Stimulated activated naive CD4-positive, alpha-beta T cell treated with Interleukin-2 at 50 U/mL for 16 hours (primary cell): ENCODE measurements at places on chromosomes 16 and 17.

DNA sequence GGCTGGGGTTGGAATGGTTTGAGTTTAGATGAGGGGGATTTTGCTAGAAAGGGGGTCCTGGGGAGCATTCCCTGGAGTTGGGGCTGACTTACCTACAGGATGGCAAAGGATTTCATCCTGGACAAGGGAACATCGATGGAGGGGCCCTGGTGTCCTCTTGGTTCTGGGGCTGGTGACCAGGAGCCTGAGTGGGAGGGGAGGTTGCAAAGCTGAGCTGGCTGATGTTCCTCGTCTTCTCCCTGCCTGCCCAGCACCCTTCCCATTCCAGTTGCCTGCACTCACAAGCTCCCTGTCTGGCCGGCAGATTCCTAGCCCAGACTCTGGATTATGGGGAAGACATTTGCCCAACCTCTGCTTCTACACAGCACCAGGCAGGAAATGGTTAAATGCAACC, 37.2 kb downstream of the ITGAE start:
- DNase-seq = no peak

GRCh38 chr16:76955629-76956028, 235.4 kb upstream of the MON1B start:
- no peak for DNase-seq

DNA sequence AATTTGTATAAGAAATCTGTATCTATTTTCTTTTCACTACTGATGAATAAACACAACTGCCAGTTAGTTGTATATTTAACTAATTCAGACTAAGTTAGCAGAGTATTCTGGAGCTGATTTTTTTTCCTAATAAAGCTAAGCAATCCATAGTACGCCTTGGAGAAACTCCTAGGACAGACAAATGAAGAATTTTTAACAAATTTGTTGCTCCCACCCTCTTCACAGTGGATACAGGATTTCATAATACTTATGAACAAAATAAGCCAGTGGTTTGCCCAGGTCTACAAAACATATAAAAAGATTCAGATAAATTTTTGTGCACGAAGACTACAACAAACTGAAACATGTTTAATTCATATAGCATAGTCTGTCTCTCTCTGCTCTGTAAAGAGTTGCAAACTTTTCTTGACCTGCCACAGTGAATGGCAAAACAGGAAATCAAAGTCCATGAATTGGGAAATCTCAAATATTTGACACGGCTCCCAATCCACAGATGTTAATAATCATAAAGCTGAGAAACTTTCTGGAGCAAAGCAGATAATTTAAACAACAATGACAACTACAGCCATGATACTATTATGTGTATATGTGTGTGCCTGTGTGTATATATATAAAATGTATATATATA, 594 bp upstream of the ABCA6 start:
- no peak for DNase-seq

- no peak for DNase-seq
Observed at GRCh38 chr17:8004899-8005298, 2.5 kb downstream of the GUCY2D start.

GRCh38 chr16:23282568-23282967, 19.5 kb upstream of the SCNN1B start:
- no peak for DNase-seq

DNA sequence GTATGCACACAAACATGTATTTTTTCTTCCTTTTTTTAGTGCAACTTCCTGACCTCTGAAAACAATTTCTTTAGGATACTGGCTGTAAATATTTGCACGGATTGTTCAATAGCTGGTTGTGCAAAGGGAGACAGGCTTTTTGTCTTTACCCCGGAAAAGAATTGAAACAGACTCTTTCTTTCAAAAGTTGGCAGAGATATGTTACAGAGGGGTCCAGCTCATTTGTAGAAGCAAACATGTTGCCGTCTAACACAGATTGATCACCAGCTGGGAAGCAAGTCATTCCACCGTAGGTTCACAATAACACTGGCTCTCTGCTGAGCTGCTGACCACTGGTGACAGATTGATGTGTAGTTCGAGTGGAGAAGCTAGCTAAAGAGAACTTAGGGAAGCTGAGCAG, 130.9 kb downstream of the STX8 start:
- no peak for DNase-seq

DNA sequence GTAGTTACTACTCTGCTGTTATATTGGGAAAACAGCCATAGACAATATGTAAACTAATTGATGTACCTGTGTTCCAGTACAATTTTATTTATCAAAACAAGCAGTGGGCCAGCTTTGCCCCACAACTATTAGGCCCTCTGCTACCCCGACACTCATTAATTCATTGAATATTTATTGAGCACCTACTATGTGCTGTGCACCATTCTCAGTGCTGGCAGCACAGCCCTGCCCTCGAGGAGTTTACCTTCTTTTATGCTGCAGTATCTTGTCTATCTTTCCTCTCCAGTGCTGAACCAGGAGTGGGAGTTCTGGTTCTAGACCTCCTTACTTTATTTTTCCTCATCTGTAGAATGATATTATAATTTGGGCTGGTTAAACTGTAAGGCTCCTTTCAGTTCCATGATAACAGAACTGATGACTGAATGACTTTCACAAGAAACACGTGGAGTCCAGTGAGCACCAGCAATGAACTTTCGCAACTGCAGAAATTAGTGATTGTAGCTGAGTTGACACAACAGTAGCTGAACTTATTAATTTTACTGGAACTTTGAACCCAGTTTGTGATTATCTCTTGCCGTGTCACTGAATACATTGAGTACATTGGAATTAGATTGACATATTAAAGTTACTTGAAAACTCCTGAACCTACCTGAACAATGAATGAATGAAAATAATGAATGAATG, 2.4 kb downstream of the GOSR2 start:
- no peak for DNase-seq

DNA sequence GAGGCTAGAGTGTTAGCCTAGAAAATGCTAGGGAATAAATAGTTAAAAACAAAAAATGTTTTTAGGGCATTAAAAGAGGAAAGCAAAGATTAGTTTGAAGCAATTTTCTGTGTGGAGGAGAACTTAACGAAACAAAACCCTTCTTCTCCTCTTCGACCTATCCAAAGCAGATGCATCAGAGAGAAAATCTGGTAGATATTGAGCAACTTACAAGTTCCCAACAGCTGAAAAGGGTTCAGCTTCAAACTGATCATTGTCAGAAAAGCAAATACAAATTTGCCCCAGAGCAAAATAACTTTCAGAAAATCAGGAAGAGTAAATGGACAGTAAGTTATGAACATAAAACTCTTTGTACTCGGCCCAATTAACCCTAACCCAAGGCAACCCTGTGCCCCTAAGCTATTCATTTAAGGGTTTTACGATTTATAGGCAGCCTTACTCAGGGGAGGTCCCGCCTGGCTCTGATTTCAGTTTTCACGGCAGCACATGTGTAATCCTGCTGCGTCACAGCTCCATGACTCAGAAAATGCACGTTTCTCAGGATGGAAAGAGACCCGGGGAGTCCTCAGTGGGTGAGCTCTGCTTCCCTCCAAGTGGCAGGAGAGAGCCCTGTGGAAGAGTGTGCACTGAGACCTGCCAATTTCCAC, 405.7 kb upstream of the SALL1 start:
- DNase-seq = no peak

- no peak for DNase-seq
Observed at GRCh38 chr17:47834756-47835155, 3.3 kb downstream of the LRRC46 start.

GRCh38 chr16:85579923-85580580, 33.1 kb upstream of the GSE1 start:
- no peak for DNase-seq

- no peak for DNase-seq
Observed at GRCh38 chr17:76599694-76600460, 14.2 kb upstream of the ST6GALNAC2 start.

DNA sequence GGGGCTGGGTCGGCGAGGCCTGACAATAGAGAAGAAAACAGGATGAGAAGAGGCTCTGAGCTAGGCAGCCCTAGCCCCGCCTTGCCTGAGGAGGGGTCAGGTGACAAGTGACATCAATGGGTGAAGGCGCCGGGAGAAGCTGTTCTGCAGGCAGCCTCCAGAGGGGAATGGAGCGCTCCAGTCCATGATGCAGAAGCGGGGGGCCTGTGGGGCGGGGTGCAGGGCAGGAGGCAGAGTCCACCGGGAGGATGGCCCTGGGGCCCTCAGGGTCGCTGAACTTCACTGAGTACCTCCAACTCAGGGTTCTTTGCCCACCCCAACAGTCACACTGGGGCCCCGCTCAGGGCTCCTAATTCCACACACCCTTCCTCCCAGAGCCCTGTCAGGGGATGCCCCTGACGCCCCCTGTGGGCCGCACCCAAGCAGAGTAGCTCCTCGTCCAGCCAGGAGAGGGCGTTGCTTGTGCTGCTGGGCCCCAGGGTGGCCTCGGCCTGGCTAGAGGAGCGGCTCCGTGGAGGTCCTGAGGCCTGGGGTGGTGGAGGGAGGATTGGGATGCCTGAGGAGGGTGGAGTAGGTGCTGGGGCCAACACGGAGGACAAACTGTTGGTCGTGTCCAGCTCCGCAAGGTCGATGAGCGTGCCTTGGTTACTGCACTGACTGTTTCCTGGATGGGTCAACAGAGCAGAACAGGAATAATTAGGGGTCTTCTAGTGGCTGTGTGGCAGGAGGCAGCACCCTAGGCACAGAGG, 20.8 kb downstream of the GGA3 start:
- DNase-seq = peak; percentile 8

DNA sequence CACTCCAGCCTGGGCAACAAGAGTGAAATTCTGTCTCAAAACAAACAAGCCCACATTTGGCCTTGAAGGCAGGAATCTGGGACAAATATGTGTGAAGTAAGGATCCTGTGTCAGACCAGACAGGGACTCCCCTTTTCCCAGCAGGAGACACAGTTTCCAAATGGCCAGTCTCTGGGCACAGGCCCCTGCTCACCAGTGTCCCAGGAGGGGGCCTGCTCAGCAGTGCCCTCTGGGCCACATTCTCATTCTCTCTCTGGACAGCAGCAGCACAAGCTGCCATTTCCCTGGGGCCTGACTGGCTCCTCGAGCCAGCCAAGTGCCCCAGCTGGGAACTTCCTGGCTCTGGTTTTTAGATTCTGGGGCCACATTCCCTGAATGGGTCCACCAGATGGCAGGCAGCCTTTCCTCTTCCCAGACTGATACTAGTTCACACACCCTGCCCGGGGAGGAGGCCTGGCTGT, 11.7 kb upstream of the MNT start:
- DNase-seq = no peak

- peak; percentile 9 for DNase-seq
Observed at GRCh38 chr16:68396481-68396880, 51.8 kb downstream of the SMPD3 start.

DNA sequence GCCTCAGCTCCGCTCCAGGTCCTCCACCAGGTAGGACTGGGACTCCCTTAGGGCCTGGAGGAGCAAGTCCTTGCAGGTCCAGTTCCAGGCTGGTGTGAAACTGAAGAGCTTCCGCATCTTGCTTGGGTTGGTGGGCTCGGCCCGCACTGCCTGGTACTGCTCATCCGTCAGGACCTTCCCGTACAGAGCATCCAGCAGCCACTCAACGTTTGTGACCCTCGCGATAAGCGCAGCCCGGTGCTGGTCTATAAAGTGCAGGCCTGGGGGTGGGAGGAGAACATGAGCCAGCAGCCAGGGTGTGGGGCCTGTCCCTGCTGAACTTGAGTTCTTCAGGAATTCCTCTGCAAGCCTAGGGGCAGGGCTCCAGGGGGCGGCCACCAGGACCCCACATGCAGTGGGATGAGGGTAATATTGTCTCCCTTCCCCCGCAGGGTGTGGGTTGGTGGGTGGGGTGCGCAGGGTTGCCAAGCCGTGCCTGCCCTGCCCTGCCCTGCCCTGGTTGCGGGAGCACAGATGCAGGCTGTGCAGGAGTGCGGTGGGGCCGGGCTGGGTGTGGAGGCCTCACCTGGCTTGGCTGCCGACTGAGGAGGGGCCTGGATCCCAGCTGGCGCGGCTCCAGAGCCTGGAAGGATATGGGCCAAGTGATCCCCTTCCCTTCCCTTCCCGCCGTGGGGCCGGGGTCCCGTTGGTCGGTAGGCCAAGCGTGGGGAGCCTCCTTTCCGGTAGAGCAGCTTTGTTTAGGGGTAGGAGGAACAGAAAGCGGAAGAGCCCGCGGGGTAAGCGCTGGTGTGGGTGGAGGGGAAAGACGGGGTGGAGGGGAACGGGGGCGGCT, 762 bp downstream of the PYCARD start:
- DNase-seq = peak; percentile 23

- no peak for DNase-seq
Observed at GRCh38 chr16:85862476-85863383, 36.2 kb upstream of the IRF8 start.

DNA sequence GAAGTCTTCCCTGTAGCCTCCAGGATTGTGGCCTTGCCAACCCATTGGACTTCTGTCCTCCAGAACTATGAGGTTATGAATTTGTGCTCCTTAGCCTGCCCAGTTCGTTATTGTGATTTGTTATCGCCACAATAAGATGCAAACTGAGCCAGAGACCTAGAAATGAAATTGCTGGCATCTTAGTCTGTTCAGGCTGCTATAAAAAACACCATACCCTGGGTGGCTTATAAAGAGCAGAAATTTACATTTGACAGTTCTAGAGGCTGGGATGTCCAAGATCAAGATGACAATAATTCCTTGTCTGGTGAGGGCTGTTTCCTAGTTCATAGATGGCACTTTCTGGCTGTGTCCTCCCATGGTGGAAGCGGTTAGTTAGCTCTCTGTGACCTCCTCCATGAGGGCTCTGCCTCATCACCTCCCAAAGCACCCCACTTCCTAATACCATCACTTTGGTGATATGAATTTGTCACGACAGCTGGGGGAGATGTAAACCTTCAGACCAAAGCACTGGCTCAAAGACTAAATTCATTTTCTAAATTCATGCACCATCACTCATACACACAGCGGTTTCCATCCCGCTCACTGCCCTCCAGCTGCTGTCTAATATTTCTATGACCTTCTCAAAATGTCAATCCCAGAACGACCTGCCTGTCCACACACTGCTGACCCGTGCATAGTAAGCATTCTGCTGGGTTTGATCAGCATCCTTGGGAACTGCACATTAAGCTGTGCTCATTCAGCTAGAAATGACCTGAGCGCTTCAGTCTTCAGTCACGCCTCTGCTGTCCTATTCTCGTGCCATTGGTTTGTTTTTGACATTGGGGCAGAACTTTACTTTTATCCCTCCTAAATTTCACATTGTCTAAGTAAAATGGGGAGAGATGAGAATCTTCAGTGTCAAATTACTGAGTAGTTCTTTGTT, 36.6 kb downstream of the GINS3 start:
- no peak for DNase-seq

DNA sequence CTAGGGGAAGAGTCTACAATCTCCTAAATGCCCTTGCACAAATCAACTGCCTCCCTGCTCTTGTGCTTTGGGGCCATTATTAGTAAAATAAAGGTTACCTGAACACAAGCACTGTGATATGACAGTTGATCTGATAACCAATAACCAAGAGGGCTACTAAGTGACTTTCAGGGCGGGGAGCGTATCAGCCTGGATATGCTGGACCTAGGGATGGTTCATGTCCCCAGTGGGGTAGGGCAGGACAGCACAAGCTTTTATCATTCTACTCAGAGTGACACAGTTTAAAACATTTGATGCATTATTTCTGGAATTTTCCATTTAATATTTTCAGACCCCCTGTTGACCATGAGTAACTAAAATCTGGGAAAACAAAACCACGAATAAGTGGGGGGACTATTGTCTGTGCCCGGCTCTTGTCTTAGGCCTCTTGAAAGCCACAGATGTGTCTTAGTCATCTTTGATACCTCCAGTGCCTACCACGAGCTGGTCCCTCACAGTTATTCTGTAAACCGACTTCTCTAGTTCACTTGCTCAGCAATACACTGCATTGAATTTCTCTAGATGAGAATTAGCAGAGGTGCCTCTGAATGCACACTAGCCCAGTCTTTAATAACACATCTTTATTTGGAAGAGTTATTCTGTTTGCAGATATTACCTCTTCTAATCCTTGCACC, 94.6 kb upstream of the DHX40 start:
- no peak for DNase-seq

GRCh38 chr16:67844497-67844896, 2.2 kb upstream of the NUTF2 start:
- DNase-seq = no peak
